Neural crest cell (in vitro differentiated cells): ENCODE measurements at places on chromosomes 16 and 17. TPM values are rescaled to one million over a fixed set of nuclear protein-coding genes. Genes with fewer than 3 reads are reported as not detected.

DNA sequence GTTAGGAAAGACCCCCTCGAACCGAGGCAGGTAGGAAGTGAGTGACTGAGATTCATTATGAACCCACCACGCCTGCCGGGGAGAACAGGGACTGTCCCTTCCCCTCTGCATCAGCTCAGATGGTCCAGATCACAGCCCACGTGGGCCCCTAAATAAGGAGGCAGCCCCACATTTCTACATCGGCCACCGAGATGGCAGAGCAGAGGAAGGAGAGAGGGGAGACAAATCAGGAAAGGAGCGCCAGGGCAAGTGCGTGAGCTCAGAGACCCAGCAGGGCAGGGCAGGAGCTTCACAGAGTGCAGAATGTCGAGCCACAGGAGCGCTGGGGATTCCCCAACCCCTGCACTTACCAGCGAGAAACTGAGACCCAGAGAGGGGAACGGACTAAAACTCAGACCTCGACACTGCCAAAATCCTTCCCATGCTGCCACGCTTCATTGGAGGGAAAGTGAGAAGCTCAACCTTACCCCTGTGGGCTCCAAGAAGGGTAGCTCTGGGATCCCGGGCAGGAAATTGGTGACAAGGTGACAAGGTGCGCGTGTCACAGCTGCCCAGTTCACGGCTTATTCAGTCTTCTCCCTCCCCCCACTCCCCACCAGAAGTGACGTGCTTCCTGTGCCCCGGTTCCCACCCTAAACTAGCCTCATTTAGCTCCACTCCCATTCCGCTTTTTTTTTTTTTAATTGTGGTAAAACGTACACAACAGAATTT is at the start of gene ICAM2:
TSS of gene ICAM2 (minus strand) at position 578 of the 711 bp plus-strand sequence. CDS start 13,942 bp downstream, outside the sequence.
- H3K36me3 ChIP-seq, result no peaks in the 10 kb centered on the region
- peak within 1 kb of the TSS; percentile 91 for H3K27ac ChIP-seq
- H3K4me1 ChIP-seq, result peaks cover 8% of the 10 kb centered on the region
- H3K27me3 ChIP-seq, result no peaks in the 10 kb centered on the region
- no peak within 1 kb of the TSS for H3K4me3 ChIP-seq
- DNase-seq, result no peak

HBA2 gene
- not detected in 2 replicates for total RNA-seq

- no peaks in the 10 kb centered on the region for H3K36me3 ChIP-seq
- H3K27me3 ChIP-seq, result no peaks in the 10 kb centered on the region
- no peak overlapping the region for H3K27ac ChIP-seq
- DNase-seq, result no peak
- no peak overlapping the region for H3K4me3 ChIP-seq
- H3K4me1 ChIP-seq, result no peaks in the 10 kb centered on the region
Measured at GRCh38 chr16:74325641-74326040, 29.0 kb downstream of the PSMD7 start.

PHKB gene
- 61.2 and 67.0 TPM in 2 replicates for total RNA-seq

KRT33B gene
- not detected in 2 replicates for total RNA-seq

TMC5 gene
- not detected in 2 replicates for total RNA-seq

GRCh38 chr17:32865141-32865540 is 11.8 kb downstream of the MYO1D start:
- H3K4me3 ChIP-seq, result no peak overlapping the region
- DNase-seq, result no peak
- peaks cover 3% of the 10 kb centered on the region for H3K27me3 ChIP-seq
- H3K27ac ChIP-seq, result no peak overlapping the region

- H3K36me3 ChIP-seq, result peaks cover 3% of the 10 kb centered on the region
- H3K27me3 ChIP-seq, result no peaks in the 10 kb centered on the region
- peaks cover 3% of the 10 kb centered on the region for H3K4me1 ChIP-seq
- no peak for DNase-seq
Measured at GRCh38 chr16:3937066-3937875, 56.8 kb upstream of the CREBBP start.

- no peak overlapping the region for H3K4me3 ChIP-seq
- no peak for DNase-seq
- H3K27ac ChIP-seq, result no peak overlapping the region
- no peaks in the 10 kb centered on the region for H3K36me3 ChIP-seq
- H3K4me1 ChIP-seq, result peaks cover 23% of the 10 kb centered on the region
Measured at GRCh38 chr17:40467281-40467867, 24.1 kb downstream of the IGFBP4 start.

- DNase-seq, result no peak
- no peak overlapping the region for H3K4me3 ChIP-seq
- H3K27ac ChIP-seq, result peak overlapping the region; percentile 88
- H3K4me1 ChIP-seq, result peaks cover 32% of the 10 kb centered on the region
- H3K36me3 ChIP-seq, result peaks cover under 1% of the 10 kb centered on the region
Measured at GRCh38 chr17:27577884-27578717, 52.9 kb upstream of the LGALS9 start.

DNA sequence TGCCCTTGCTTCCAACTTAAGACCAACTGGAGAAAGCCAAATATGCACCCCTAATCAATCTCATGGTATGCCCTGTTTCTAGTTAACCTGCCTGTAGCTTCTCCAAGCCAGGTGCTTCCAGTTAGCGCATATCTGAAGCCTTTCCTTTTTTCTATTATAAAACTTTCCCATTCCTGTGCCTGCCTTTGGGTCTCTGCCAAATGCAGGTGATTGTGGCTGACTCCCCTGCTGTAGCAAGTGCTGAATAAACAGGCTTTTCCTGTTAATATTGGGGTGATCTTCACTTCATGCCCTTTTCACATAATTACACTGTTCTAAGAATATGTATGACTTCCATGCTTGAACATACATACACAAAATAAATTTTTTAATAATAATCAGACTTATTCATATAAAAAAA is 207.4 kb downstream of the TANC2 start:
- no peak for DNase-seq
- peaks cover 12% of the 10 kb centered on the region for H3K36me3 ChIP-seq
- H3K27ac ChIP-seq, result no peak overlapping the region
- no peaks in the 10 kb centered on the region for H3K27me3 ChIP-seq

DNA sequence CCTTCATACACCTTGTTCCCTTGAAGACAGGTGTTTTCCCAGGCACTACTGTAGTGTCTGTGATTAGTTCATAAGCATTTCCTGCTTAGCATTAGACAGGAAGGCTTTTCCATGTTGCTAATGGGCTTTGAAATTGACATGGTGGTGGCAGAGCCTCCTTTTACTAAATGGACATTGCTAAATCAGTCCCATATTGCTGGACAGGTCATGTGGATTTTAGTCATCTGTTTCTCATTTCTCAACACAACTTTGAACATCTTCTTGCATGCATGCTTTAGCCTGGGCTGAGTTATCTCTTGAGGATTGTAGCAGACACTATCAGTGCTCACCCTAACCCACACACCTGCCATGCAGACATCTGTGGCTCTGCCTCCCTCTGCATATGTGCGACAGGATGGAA is 13.7 kb upstream of the BCO1 start:
- H3K4me3 ChIP-seq, result no peak overlapping the region
- H3K27ac ChIP-seq, result no peak overlapping the region
- peaks cover 6% of the 10 kb centered on the region for H3K4me1 ChIP-seq
- peaks cover 8% of the 10 kb centered on the region for H3K27me3 ChIP-seq
- H3K36me3 ChIP-seq, result no peaks in the 10 kb centered on the region
